ENCODE measurements at places on chromosomes 7 and 10.

- DNase-seq: no peak
Observed at GRCh38 chr7:2587134-2587533, 28.4 kb downstream of the IQCE start.

DNA sequence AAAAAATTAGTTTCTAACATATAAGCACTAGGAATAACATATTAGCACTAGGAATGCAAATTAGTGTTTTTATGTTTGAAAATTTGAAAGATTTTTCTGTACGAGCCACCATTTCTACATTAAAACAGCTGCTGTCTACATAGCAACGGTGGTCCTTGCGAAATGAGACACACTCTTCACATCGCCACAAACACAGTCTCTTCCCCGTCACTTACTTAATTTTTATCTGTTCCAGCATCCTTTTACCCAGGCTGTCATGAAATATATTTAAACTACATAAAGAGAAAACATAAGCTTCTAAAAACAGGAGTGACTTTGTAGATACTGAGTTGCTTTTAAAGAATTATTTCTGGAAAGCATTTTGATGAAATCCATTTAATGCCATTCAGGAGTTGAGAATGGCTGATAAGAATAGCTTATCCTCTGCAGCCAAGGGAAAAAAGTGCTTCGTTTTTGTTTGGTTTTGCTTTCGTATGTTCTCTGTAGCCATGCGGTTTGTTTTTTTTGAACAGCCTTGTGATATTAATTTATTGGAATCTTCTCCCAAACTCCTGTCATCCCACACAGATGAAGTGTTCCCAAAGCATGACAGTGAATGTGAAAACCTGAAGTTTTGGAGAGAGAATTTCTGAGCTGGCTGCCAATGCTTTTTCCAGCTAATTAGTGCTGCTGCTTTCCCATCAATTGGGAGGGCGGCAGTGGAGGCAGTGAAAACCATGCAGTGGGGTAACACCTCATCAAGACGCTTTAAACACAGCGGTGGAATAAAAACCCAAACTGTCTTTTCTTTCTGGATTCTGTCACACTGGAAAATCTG is 603.7 kb upstream of the ADARB2 start:
- DNase-seq: no peak

DNA sequence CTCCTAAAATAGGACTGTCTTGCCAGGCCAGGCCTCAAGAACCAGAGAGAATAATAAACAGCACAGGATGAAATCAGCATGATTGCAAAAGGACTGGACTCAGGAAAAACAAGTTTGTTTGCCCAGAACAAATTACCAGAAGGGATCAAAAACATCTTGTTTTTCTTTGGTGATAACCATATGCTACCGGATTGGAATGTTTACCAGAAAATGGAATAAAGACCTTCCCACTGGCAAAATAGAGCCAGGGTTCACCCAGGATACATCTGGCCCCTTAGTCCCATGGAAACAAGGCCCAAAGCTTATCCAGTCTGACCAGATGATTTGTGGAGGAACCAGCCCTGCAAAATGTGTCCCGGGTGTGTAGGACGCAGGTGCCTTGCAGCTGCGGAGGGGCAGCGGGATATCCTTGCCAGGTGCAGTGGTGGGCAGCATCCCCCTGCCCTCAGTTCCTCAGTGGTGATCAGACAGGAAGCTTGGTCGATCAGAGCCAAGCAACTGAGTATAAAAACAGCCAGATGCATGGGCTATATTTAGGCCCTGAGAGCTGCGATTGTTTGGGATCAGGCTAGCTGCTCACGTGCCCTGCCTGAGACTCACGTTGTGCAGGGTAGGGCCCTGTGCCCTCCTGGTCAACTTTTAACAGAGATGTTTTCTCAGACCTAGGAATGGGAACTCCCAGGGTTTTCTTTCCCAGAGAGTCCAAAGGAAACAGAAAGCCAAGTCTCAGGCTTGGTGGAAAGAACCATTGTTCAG is 4.6 kb upstream of the ZNF22 start:
- DNase-seq: no peak

- no peak for DNase-seq
Observed at GRCh38 chr7:96949766-96950165, 55.6 kb upstream of the DLX6 start.

DNA sequence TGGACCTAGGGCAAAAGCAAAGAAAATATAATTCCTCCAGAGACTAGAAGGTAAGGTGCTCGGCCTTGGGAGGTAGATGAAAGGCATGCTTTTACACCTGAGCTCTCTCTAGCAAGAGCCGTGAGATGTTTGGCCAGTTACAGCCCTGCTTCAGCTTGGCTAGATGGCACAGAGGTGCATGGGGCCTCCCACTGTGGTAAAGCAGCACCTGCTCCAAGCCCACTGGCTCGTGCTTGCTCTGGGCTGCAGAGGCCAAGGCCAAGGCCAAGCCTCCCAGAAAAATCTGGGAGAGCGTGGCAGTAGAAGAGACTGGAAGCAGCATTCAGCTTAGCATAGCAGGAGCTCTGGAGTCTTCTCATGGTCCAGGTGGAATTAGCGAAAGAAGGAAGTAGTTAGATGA is 31.0 kb upstream of the OPALIN start:
- no peak for DNase-seq

DNA sequence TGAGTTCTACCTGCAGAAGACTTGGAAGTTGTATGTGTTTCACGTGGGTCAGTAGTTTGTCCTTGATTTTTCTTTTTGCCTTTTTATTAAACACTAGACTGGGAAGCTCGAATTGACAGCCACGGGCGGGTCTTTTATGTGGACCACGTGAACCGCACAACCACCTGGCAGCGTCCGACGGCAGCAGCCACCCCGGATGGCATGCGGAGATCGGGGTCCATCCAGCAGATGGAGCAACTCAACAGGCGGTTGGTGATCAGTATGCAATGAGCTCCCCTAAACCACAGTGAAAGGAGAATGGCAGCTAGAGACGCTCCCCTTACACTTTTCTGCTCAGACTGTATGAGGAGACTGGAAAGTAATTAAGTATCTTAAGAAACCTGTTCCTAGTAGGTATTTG is 126.7 kb upstream of the STK17A start:
- DNase-seq: no peak

DNA sequence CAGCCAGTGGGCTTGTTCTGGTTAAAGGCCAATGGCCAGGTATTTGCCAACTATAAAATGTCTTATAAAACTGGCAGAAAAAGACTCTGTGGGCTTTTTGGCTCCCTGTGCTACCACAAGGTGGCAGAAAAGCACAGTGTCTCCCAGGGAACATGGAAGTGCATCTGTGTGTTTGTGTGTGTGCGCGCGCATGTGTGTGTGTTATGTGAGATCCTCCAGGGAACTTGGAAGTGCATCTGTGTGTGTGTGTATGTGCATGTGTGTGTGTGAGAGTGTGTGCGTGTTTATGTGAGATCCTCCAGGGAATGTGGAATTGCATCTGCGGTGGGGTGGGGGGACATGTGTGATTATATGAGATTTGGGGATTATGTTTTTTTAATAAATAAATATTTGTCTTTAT is 30.2 kb upstream of the ABI1 start:
- no peak for DNase-seq

DNA sequence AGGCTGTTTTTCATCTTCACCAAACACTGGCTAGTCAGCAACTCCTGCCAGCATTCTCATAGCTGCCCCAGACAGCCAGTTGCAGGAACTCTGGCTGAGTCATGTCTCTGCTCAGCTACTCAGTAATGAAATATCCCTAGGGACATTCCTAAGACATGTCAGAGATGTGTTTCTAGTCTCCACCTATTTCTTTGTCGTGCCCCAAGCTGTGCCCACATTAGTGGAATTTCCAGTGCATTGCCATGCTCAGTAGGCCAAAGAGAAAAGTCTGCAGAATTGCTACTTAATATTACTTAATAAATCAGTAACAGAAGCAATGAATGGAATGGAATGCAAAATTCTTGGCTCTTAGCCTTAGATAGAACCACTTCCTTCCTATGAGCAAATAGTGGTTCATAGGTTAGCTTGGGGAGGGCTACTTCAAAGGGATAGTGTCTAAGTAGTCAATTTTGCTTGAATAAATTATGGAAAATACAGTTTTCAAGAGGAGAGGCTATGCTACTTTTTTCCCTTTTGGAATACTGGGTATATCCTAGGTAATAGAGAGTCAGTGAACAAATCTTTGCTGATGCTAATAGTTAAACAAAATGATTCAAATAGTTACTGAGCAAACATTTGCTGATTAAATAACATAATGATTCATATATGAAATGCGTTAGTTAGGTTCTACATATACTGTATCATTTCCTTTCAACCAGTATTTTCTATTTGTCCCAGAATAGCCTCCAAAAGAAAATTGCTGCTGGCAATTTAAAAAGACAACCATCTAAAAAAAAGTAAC is 23.6 kb upstream of the SEMA3C start:
- no peak for DNase-seq

GRCh38 chr10:79601939-79602338 is 8.8 kb upstream of the SFTPA1 start:
- DNase-seq: no peak

DNA sequence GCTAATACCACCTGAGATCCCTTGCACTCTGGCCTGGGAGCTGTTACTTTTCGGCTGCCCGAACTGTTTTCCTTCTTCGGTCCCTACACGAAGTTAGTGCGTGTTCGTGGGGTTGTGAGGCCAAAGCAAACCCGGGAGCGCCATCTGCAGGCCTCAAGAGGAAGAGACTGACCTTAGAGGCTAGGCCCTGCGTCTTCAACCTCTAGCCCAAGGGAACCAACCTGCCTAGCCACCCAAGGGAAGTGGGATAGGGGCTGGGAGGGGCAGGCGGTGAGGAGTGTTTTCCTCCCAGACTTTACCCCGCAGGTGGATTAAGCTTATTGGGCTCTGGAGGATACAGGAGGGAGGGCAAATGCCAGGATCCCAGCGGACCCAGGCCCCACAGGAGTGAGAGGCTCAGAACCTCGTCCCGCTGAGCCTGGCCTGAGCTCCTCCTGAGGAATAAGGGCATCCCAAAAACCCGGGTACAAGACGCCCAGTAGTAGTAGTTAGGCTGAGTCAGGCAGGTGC is 1.7 kb upstream of the PAX2 start:
- DNase-seq: peak; percentile 17

DNA sequence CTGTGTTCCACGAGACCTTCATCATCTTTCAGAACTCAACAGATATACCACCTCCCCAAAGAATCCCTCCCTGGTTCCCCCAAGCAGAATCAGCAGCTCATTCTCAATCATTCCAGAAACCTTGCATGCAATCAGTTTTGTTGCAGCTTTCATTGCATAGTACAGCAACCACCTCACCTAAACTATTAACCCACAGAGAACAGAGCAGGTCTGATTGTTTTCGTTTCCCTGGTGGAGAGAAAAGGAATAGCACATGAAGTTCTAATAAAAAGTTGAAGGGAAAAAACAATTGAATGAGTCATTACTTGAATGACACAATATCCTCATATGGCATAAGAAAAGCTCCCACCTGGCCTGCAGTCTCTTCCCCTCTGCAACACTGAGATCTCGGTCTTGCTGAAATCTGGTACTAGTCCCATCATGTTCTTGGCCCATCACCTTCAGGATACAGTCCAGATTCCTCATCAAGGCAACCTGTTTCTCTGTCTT is 147.1 kb upstream of the GDF10 start:
- no peak for DNase-seq

DNA sequence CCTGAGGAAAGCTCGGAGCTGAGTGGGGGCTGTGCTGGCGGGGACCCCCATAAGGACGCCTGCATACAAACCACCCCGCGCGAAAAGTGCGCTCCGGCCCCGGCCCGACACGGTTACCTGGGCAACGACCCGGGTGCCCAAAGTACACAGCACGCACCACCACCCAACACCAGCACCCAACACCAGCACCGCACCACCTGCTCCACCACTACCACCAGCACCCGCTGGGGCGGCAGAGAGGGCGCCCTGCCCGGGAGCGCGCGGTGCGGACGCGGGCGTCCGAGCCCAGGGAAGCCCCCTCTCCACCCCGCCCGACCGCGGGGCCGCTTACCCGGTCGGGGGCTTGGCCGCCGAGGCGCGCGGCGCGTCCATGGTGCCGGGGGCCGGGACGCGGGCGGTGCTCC is 345 bp downstream of the COBL start:
- DNase-seq: no peak

DNA sequence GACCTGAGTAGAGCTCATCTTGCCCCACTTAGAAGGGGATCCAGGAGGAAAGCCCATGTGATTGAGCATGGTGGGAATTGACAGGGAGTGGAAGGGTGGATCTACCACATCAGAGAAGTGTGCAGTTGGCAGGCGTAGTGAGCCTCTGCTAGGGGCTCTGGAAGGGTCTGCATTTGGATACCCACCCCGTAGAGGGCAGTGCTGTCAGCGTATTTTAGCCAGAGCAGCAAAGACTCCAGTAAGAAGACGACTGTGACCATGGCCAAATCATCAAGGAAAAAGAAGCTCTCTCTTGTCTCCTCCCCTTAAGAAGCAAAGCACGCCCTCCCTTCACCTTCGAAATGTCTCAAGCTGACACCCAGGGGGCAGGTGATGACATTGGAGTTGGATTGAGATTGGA is 68.8 kb upstream of the INHBA start:
- DNase-seq: no peak

DNA sequence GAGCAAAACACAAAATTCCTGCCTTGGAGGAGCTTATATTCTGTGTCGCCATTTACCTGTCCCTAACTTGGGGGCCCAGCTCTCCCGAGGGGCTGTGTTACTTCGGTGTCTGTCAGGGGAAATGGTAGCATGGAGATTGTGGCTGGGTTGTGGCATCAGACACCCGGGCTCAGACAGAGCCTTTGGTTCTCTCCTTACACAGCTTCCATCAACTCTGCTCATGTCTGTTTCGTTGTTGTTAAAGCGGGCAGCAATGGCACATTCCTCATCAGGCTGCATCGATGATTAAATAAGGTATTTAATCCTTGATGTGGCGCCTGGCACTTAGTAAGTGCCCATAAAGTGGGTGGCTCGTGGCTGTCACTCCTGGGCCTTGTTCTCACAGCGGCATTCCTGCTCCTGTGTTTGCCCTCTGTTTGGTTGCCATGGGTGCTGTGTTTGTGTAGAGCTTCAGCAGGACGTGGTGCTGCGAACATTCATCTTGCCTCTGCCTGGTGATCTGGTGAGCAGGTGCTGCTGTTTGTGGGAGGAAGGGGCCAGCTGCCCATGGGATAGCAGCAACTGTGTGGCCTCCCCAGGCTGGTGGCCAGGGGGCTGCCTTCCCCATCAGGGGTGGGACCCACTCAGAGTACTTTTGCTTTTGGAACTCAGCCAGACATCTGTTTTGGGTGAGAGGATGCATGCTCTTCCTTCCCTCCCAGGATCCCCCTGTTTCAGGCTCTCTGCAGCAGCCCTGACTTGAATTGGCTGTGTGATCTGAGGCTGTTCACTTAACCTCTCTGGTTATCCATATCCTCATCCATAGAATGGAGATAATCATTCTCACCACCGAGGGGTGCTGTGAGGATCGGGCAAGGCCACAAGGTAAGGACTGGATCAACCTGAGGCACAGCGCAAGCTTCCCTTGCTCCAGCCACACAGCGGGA is 207.2 kb upstream of the SVIL start:
- peak; percentile 32 for DNase-seq

DNA sequence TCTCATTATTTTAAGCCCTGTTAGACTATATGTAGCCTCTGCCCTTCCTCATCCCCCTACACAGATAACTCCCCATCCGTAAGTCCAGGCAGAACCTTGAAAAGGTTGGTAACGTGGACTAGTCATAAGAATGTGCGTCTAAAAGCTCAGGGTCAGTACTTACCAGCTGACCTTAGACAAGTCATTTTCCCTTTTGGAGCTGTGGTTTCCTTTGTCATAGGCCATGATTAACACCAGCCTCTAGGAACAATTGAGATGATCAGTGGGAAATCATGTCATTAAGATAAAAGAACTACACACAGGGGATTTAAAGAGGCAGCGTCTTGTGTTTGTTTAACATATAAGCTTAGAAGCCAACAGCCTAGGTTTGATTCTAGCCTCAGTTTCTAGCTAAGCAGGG is 6.9 kb upstream of the UNC5B start:
- DNase-seq: no peak

GRCh38 chr10:119495545-119495944 is 47.0 kb downstream of the RGS10 start:
- no peak for DNase-seq

Data from NCI-H1930 (cell line).